ENCODE measurements at places on chromosomes 7 and 10.

DNA sequence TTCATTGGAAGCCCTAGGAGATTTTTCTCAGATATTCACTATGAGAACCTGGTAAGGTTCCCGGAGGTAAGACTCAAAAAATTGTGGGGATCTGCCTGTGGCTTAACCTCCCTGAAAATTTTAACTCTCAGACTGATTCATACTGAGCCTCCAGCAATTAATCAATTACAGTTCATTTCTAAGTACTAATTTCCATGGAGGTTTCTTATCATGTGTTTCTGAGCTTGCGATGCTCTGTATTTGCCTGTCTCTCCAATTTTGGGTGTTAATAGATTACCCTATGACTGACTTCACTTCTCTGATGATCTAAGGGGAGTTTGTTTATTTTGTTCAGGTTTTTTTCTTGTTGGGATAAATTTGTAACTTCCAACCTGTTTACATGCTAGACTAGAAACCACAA lies 215.4 kb upstream of the TMEM196 start:
- DNase-seq: no peak

DNA sequence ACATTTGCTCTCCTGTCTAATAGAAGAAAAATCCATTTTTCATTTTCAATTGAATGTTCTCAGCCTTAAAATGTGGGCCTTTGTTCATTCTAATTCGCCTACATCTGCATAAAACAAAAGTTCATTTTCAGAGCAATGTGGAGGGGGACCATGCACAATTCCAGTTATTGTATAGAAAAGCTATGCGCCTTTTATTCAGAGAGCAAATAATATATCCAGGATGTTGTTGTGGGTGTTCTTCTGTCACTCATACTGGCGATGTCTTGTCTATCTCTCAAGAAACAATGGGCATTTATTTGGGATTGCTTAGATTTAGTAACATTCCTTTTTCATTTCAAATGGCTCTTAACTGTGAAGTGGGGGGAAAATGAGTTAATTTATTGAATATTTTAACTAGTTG lies 56.4 kb downstream of the KIF5B start:
- no peak for DNase-seq

GRCh38 chr10:14304046-14304445 lies 26.7 kb downstream of the FRMD4A start:
- no peak for DNase-seq

GRCh38 chr7:141575164-141575563 lies 24.0 kb downstream of the AGK start:
- DNase-seq: no peak

DNA sequence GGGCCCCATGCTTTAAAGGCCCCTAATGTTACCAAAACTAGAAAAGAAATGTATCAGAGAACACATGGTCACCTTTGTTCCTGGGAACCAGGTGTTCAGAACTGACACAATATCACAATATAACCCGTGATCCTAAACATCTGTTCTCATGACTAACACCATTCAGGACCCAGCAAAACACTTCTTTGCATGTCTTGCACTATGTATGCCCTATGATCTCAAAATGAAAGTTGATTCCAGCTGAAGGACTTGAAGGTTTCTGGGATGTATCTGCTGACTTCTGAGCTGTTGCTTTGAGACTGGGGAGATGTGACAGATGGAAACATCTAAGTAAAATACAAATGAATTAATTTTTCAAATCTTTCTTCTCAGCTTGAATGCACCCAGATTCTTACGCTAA lies 37.5 kb upstream of the PIK3CG start:
- no peak for DNase-seq

- no peak for DNase-seq
Observed at GRCh38 chr7:100914879-100915447, 19.3 kb upstream of the ACHE start.

DNA sequence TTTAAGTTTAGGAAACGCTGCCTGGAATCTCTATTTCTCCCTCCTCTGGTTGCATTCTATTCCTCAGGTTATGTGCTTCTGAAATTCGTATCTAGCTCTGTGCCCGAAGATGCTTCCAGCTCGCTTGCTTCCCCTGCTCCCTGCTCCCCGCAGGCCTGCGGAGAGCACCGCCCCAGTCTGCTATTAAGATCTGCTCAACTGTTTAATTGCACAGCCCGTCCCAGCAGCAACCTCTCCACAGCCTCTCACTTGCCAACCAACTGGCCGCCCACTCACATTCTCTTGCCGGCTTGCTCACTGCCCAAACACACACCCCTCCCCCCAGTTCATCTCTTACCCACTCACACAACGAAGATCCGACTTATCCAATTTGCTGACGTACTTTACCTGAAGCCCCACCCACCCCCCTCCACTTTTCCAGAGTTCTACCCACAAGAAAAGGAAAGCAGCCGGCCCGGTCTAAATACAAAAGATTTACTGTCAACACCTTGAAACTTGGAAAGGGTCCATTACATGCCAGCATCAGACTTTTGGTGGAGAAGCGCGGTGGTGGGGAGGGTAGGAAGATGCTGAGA lies 167.3 kb upstream of the KLF14 start:
- DNase-seq: no peak

- no peak for DNase-seq
Observed at GRCh38 chr10:124728071-124728829, 15.9 kb downstream of the FAM53B start.

DNA sequence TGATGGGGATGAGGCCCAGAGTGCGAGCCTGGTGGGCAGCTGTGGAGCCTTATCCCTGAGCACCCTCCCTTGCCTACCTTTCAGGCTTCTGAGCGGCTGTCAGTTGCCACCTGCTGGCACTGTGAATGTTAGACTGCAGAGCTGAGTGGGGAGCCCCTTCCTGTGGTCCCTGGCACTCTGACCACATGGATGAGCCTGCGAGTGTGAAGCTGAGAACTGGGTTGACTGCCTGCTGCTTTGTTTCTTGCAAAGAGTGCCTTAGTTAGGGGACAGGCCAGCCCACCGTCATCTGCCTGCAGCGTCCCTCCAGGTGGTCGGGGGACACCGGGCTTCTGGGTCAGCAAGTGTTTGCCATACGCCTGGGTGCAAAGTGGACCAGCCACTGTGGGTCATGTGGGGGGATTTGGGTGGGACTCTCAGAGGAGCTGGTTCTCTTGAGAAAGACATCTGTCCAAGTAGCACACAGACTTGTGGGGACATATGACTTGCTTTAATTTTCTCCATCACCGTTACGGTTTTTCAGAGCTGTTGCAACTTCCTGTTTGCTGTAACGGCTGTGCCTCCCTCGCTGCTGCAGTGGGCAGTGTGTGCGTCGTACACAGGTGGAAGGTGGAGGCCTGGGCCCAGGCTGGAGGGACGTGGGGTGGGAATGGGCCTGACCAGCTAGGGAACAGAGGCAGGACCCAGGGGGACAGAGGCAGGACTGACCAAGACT lies 13.7 kb downstream of the INPP5A start:
- no peak for DNase-seq

DNA sequence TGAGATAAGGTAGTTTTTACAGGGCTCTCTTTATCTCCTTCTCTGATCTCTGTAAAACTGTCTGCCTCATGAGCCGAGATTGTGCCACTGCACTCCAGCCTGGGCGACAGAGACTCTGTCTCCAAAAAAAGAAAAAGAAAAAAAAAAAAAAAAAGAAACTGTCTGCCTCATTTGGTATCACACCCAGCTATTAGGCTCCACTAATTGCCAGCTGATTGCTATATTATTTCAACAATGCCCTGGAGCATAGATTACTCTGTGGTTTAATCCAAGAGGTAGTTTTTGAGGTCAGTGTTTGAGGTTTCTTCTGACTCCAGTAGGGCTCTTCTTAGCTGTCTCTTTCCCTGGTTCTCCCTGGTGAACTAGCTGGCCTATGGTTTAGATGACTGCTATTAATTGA lies 268.1 kb upstream of the PLPP4 start:
- no peak for DNase-seq

GRCh38 chr7:71687831-71688599 lies 556.1 kb downstream of the GALNT17 start:
- DNase-seq: no peak

DNA sequence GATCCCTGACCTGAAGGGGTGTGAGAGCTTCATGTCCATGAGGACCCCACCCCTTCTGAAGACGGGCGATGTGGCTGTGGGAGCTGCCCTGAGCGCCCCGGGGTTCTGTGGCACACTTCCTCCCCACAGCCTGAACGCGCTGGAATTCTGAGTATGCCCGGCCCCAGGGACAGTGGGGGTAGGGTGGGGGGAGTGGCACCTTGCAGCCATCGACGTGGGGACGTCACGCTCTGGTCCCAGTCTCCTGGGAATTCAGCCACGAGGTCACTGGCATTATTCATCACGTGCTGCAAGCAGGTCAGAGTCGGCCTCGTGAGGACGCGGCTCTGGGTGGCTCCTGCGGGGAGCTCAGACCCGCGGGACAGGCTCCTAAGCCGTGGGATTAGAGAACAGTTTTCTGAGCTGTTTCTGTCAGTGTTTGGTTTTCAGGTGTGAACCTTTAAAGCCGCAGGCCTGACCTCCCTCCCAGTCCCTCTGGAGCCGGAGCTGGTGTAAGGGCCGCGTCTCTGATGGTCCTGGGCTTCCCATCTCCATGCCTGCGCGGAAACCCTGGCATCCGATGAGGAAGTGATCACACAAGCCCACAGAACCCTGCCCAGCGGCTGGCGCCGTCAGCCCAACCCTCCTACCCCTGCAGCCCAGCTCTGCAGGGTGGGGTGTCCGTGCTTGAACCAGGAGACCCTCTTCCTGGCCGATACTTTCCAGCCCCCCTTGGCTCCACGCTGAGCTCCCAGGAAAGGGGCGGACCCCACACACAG lies 16.1 kb downstream of the GPR146 start:
- no peak for DNase-seq

GRCh38 chr7:20786779-20787659 lies at the start of gene SP8:
TSS of gene SP8 (minus strand) at chr7:20786886. CDS start at chr7:20786798, 88 bp downstream.
- no peak for DNase-seq

DNA sequence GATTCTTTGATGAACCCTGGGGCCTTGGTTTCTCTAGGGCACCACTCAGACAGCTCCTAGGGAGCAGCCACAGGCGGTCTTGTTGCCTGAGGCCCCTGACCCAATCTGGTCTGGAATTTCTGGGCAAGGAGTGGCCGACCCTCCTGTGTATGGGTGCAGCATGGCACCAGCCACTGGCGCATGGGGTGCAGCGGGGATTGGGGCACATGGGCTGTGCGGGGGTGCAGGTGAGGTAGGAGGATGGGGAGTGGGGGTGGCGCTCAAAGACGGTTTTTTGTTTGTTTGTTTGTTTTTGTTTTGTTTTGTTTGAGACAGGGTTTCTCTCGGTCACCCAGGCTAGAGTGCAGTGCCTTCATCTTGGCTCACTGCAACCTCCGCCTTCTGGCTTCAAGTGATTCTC lies 62.3 kb downstream of the HTR5A start:
- DNase-seq: no peak

- DNase-seq: no peak
Observed at GRCh38 chr7:2800931-2801688, 43.0 kb downstream of the GNA12 start.

DNA sequence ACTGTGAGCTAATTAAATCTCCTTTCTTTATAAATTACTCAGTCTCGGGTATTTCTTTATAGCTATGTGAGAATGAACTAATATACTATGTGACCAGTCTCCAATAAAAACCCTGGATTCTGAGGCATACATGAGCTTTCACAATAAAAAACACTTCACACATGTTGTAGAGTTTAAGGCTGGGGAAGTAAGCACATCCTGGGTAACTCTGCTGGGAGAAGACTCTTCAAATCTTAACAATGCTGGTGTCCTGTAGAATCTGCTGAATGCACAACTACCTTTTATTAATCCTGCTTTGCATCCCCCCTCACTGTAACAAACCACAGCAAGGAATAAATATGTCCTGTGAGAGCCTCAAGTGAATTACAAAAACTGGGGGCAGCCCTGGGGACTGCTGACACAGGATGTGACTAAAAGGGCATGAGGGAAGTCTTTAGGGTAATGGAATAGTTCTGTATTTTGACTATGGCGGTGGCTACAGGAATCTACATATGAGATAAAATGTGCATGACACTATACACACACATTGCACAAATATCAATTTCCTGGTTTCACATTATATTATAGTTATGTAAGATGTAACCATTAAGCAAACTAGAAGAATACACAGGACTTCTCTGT lies 45.1 kb upstream of the KCTD7 start:
- DNase-seq: no peak

GRCh38 chr7:34837316-34837715 lies 179.3 kb downstream of the NPSR1 start:
- DNase-seq: no peak

- no peak for DNase-seq
Observed at GRCh38 chr7:94190599-94191061, 186.5 kb upstream of the BET1 start.

- no peak for DNase-seq
Observed at GRCh38 chr7:151542606-151543130, 23.0 kb upstream of the RHEB start.

DNA sequence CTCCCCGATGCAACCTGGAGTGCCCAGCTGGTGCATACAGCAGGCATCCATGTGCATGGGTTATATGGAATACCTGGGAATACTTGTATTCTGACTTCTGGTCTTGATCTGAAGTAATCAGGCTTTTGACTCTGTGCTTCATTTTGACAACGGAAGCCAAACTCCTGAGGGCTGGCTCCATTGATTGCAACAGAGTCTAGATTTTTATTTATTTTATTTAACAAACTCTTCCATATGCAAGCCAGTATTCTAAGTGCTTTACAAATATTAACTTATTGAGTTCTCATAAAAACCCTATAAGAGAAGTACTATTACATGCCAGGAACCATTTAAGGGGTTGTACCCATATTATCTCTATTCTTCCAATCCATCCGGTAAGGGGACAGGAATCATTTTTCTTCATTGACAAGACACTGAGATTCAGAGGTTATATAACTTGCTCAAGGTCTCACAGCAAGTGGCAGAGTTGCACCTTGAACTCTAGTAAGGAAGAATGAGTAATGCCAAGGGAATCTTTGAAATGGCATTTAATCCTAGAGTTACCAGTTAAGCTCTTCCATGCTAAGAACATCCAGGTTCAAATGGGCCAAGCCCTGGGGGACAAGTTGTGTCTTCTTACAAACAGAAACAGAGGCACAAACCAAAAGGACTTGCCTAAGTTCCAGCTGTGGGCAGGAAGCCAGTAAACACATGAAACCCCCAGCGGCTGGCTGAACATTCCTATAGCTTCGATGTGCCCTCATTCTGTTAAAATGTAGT lies 241.0 kb downstream of the WDR11 start:
- DNase-seq: no peak

DNA sequence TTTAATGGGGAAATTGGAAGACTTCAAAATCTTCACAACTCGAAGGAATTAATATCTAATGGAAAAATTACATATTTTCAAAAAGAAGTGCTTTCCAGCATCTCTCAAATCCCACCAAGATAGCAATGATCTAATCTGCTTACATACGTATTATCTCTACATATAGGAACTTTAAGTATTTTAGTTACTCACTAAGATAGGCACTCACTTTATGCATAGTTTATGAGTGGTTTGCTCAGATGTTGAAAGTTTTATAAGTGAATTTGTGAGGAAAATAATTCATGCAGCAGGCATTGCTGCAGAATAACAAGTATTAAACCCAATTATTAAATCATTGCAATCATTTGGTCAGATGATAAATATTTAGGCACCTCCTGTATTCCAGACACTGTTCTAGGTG lies 2.3 kb upstream of the CYTH3 start:
- no peak for DNase-seq

Data from SK-N-MC (cell line).